ENCODE measurements at places on chromosomes 1 and 21.

DNA sequence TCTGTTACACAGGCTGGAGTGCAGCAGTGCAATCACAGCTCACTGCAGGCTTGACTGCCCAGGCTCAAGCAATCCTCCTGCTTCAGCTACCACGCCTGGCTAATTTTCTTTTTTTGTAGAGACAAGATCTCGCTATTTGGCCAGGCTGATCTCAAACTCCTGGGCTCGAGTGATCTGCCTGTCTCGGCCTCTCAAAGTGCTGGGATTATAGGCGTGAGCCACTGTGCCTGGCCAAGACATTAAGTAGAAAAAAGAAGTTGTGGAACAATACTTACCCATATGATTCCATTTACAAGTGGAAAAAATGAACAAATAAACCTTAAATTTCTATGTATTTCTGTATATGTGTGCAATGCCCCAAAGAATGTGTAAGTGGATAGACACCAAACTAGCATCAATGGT lies 30.3 kb upstream of the ID3 start:
- no peak for DNase-seq

DNA sequence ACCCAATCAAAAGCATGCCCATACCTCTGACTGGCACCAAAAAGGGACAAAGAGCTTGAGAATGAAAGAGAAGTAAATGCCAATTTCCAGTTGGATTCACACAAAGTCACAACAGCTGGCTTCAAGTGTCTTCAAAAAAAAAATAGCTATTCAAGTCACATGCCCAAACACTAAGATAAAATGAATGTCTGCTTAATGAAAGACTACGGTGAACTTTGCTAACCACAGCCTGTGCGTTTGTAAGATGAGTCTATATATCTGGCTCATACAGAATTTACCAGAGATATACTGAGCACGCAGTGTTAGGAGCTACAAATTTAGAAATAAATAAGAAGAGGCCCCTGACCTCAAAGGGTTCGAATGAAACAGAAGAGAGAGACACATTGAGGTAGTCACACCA lies 73.2 kb downstream of the DAB1 start:
- no peak for DNase-seq

- DNase-seq = no peak
These were observed 55.9 kb upstream of the TSPAN2 start for GRCh38 chr1:115145226-115145625.

DNA sequence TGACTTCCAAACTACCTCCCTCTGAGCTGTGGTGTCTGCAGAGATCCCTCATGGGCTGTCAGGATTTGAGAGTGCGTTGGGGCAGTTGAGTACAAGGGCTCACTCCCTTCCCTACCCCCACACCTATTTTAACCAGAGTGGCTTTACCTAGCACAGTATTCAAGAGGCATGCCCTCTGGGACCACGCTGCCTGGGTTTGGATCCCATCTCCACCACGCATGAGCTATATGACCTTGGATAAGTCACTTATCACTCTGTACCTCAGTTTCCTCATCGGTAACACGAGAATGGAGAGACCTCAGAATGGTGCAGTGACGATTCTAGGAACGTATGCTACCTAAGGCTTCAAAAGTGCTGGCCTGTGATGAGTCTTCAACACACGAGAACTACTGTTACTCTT lies 147.3 kb upstream of the WNT4 start:
- no peak for DNase-seq

DNA sequence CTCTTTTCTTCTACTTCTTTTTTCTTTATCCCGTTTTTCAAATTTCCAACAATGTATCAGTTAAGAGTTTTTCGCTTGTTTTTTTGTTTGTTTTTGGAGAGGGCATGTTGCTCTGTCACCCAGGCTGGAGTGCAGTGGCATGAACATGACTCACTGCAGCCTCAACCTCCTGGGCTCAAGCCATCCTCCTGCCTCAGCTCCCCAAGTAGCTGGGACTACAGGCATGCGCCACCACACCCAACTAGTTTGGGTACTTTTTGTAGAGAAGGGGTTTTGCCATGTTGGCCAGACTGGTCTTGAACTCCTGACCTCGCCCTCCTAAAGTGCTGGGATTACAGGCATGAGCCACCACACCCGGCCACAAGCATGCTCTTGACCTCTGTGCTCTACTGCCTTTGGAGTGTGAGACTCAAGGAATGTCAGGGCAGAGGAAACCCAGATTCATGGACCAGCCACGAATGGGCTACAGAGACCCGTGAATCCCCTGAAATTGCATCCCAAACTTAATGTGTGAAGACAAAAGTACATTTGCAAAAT lies 65.1 kb upstream of the HSD17B7 start:
- no peak for DNase-seq

DNA sequence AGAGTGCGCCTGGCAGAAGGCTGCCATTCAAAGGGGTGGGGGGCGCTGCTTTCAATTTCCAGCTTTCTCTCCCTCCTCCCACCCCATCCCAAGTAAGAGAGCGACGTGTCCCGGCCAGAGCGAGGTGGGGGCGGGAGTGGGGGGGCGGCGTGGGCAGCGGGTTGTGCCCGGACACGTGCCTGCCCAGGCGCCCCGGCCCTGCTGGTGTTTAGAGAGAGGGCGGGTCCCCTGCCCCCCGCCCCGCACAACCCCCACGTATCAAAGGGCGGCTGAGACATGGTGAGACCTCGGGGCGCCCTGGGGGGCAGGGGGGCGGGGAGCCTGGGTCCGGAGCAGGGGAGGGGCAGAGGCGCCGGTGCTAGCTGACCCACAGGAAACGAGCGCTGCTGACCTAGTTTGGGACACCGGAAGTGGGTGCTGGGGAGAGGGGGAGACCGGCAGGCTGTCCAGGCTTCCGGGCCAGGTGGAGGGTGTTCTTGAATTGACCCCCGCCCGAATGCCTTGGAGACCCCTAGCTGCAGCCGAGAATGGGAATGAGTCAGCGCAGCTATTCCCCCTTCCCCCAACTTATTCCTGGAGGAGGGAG lies 1.3 kb downstream of the ZBTB7B start:
- DNase-seq = no peak

Data from central memory CD4-positive, alpha-beta T cell (primary cell).